Stimulated activated CD4-positive, alpha-beta T cell treated with anti-CD3 and anti-CD28 coated beads, Interleukin-12 subunit alpha, Interleukin-12 subunit beta, amount 100 ng/mL, for 24 hours (primary cell): ENCODE measurements at places on chromosomes 6 and 20.

- DNase-seq = no peak
Observed at GRCh38 chr6:150987371-150987828, 121.9 kb downstream of the MTHFD1L start.

GRCh38 chr20:37347891-37348791 is 2.2 kb downstream of the SRC start:
- DNase-seq = no peak

DNA sequence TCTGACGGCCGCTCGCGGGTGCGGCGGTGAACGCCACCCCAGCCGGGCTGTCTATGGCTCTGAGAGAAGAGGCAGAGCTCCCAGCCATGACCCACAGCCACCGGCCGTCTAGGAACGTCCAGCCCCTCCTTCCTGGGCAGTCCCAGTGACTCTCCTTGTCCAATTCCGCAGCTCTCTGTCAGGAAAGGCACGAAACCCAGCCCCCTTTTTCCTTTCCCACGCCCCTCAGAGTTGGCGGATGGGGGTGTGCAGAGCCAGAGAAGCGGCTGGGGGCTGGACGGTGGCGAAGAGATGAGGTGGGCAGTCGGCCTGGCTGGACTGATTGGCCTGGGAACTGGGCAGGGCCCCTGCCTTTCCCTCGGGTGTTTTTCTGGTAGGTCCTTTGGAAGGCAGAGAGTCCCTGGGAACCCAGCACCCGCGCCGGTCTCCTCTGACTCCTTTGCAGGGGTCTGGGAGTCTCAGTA is 1.5 kb downstream of the EBF4 start:
- no peak for DNase-seq

GRCh38 chr6:12163744-12164507 is 126.2 kb upstream of the EDN1 start:
- DNase-seq = no peak

DNA sequence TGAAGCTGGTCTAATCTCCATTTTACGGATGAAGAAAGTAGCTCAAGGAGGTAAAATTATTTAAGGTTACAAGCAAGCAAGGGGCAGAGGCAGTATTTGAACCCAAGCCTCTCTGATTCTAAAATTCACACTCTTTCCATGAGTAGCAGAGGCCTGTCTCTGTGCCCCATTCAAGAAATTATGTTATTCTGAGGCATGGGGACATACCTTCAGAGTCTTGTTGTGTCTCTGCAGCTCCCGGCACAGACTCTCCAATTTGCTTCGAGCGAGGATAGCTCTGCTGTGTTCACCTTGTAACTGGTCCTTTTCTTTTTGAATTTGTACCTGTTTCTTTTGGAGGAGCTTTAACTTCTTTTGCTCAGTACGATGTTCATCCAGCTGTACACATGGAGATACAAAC is 21.5 kb downstream of the TXLNB start:
- no peak for DNase-seq

DNA sequence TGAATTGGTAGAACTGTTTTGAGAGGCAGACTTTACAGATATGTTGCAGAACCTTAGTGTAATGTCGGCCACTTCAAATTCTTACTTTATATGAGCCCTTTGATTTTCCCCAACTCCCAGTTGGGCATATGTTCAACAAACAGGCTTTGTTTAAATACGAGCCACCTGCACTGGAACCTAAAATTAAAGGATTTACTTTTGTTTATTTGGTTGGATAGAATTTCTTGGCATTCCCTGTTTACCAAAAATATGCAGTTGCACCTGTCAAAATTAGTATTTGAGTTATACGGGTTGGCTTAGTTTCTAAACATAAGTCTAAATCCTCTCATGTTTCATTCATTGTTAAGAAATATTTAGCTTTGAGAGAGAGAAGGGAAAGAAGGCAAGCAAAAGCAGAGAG is 2.4 kb upstream of the GLYATL3 start:
- no peak for DNase-seq

GRCh38 chr6:170063431-170063830 is 227.4 kb downstream of the DLL1 start:
- DNase-seq = no peak

DNA sequence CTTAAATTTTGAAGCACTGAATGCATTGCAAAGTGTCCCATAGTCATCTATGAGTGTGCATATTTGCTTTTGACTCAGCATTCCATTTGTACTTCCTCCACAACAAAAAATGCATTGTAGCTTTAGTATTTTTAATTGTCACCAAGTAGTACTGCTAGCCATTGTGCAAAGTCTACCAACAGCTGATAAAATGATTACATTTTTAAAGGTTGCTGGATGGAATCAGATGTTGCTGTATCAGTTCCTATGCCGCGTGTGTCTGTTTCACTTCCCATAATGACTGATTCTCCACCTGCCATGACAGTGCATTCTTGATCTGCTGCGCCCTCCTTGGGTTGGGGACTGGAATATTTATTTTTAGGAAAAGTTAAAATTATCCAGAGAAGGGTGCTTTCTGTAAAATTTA is 41.2 kb downstream of the SLX4IP start:
- no peak for DNase-seq

GRCh38 chr6:16758163-16758975 is 2.9 kb downstream of the ATXN1 start:
- no peak for DNase-seq

DNA sequence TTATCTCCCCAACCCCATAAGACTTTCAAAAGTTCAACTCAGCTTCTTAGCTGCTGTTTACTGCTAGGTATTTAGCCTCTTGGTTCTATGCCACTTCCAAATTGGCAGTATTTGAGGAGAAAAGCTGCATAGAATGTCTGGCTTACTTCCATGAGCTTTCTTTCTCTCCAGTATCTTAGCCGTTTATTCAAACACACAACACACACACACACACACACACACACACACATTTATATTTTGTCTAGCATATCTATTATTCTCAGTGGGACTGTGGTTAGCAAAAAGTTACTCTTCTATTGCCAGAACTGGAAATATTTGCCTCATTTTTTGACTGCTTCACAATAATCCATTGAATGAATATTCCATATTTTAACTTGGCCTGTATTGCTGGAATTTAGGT is 634.2 kb upstream of the IMPG1 start:
- DNase-seq = no peak

GRCh38 chr6:90411292-90411781 is 114.7 kb upstream of the BACH2 start:
- DNase-seq = peak; percentile 43

DNA sequence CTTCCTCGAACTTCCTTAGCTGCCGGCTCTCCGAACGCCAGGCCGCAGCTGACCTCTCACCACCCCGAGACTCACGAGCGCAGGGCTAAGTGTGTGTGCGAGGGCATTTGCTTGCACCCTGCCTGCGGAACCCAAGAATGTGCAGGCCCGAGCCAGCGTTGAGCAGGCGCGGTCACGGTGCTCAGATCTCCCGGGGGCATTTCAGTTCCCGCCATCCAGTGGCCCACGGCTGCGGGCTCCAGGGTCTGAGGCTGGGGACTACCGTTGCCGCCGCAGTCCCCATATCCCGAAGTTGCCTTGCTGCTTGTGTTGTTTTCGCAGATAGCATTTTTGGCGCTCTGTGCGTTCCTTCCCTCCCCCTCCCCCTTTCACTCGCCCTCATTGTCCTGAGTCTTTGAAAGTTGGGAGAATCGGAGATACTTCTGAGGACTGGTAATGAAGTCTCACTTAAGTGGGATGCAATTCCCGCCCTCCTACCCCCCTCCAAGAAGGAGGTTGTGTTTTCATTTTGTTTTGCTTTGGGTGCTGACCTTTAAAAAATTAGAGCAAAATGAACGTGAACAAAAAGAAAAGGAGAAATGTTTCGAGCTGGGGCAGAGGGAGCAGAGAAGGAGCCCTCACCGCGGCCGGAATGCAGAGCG is 1.7 kb downstream of the NR2E1 start:
- DNase-seq = no peak

GRCh38 chr6:42226161-42226611 is 8.5 kb upstream of the MRPS10 start:
- DNase-seq = no peak

GRCh38 chr6:44161997-44162338 is 3.3 kb downstream of the CAPN11 start:
- no peak for DNase-seq
